ENCODE measurements at places on chromosomes 6 and 20. TPM values are rescaled to one million over a fixed set of nuclear protein-coding genes. Genes with fewer than 3 reads are reported as not detected.
A peak's percentile ranks its signal among the peaks of the same experiment; 100 is the strongest.

DNA sequence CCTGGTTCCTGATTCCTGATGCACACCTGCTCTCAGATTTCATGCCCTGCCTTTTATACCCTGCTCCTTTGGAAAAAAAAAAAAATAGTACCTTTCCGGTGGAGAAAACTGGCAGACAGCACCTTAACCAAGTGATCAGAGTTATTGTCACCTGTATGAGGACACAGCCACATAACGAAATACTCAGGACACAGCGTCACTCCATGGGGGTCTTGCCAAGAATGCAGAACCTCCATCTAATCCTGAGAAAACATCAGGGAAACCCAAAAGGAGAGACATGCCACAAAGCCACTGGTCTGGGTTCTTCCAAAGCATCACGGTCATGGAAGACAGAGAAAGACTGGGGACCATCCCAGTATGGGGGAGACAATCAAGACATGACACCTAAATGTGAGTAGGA lies 29.1 kb downstream of the BFSP1 start:
- H3K27me3 ChIP-seq, result no peaks in the 10 kb centered on the region
- no peak for DNase-seq
- no peak overlapping the region for H3K4me3 ChIP-seq

The ADGRF5 gene
- 0.07 TPM for total RNA-seq

The RSPH3 gene
- total RNA-seq, result 12.5 TPM

DNA sequence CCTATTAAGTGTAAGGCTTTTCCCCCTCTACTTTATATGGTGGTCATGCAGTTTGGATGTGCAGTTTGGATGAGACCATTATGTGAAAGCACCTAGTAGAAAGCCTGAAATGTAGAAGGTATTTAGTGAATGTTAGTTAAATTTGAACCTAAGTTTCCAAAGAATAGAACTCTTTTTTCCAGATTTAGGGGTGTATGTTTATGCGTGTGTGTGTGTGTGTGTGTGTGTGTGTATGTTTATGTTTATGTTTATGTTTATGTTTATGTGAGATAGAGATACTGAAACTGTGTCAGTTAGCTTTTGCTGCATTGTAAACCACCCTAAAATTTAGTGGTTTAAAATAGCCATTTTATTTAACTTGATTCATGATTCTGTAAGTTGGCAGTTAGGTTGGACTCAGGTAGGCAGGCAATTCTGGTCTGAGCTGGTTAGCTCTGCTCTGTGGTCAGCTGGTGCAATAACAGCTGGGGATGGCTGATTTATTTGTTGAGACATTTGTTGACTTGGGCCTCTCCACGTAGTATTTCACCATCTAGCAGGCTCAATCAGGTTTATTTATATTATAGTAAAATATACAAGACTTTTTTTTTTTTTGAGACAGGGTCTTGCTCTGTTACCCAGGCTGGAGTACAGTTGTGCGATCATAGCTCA lies 54.0 kb downstream of the STK4 start:
- DNase-seq, result no peak
- H3K27ac ChIP-seq, result no peak overlapping the region
- H3K36me3 ChIP-seq, result no peaks in the 10 kb centered on the region
- no peaks in the 10 kb centered on the region for H3K27me3 ChIP-seq

DNA sequence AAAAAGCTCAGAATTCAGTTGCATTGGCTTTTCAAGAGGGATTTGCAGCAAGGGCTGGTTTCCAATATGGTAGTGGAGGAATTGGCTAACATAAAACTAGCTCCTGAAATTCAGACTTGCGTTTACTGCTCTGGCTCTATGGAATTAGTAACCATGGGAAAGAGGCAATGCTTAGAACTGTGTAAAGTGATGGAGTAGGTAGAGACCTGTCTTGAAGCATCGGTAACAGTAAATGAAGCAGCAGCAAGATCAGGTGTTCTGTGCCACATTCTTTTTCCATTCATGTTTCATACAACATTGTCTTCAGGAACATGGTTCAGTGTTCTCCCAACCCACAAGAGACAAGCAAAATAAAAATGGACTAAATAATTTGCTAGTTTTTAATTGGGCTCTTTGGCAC lies 6.5 kb downstream of the IRF4 start:
- DNase-seq, result no peak
- H3K27ac ChIP-seq, result no peak overlapping the region
- peaks cover 9% of the 10 kb centered on the region for H3K4me1 ChIP-seq
- H3K27me3 ChIP-seq, result peaks cover 52% of the 10 kb centered on the region

- no peak overlapping the region for H3K4me3 ChIP-seq
- DNase-seq, result no peak
- no peaks in the 10 kb centered on the region for H3K27me3 ChIP-seq
- H3K27ac ChIP-seq, result no peak overlapping the region
These were observed 56.5 kb downstream of the HAO1 start for GRCh38 chr20:7883741-7884140.

DNA sequence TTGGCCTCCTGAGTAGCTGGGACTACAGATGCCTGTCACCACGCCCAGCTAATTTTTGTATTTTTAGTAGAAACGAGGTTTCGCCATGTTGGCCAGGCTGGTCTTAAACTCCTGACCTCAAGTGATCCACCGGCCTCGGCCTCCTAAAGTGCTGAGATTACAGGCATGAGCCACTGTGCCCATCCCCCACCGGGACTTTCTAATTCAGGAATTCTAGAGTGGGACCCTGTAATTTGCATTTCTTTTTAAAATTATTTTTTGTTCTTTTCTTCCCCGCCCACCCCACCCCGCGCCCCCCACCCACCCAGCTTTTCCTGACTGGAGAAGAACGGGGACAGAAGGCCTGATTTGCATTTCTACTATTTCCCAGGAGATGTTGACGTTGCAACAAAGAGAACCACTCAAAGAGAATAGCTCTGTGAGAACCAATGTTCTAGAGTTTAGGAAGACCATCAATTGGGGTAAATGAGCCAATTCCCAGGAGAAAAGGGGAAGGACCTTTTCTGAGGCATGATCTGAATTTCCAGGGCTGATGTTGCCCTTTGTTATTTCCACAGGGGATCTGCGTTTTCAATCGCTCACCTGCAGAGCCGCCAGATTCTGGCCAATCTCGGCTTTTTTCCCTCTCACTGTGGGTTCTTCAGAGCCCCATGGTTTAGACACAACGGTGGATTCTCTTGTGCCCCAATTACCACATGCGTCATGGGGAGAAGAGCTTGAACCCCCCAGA lies 33.2 kb upstream of the TFAP2C start:
- no peaks in the 10 kb centered on the region for H3K4me1 ChIP-seq
- no peak for DNase-seq
- H3K27ac ChIP-seq, result no peak overlapping the region
- H3K27me3 ChIP-seq, result no peaks in the 10 kb centered on the region
- peaks cover under 1% of the 10 kb centered on the region for H3K36me3 ChIP-seq
- H3K4me3 ChIP-seq, result no peak overlapping the region

DNA sequence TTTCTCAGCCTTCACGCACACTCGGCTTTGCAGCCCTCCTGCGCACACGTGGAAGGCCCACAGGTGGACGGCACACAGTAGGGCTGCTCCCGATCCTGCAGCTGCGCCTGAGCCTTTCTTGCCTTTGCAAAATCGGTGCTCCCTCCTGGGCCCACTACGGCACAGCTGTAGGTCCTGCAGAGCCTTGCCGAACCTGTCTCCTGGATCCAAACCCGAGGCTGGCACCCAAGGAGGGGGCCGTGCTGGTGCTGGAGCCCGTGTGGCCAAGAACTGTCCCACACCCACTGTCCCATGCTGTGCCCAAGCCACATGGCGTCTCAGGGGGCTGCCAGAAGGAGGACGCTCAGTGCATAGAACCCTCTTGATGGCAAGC lies 227.4 kb downstream of the TTLL2 start:
- no peaks in the 10 kb centered on the region for H3K36me3 ChIP-seq
- no peak for DNase-seq
- no peak overlapping the region for H3K4me3 ChIP-seq
- no peaks in the 10 kb centered on the region for H3K4me1 ChIP-seq
- H3K27me3 ChIP-seq, result peaks cover 15% of the 10 kb centered on the region

The PLCB4 gene
- 12.9 TPM for total RNA-seq

DNA sequence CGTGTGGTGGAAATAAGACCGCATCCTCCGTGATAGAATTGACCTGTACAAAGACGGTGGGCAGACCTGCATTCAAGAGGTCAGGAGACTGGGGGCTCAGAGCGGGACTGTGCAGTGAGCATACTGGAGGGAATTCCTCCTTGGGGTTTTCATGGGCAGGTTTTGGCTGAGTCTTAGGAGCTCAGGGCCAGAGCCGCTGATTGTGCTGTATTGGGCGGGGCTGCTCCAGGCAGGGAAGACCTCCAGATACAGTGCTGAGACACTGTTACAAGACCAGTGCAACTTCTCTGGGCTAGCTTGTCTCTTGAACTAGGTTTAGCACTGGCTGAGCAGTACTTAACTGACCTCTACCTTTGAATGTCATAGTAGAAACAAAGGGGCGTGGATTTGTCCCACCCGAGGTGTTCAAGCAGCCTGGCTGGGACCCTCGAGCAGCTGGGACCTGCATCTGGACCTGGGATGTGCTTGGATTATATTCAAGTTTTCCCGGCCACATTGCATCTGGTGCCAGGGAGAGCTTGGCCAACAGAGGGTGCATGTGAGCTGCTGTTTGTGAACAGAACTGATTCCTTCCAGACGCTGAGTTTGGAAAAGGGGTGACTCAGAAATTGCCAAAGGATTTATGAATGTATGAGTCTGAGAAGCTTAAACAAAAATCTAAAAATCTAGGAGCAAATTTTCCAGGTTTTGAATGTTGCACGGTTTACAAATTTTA lies 33.4 kb upstream of the SLC22A1 start:
- H3K36me3 ChIP-seq, result peaks cover 19% of the 10 kb centered on the region
- H3K27me3 ChIP-seq, result no peaks in the 10 kb centered on the region
- DNase-seq, result peak; percentile 56

- no peaks in the 10 kb centered on the region for H3K36me3 ChIP-seq
- no peak overlapping the region for H3K27ac ChIP-seq
- H3K27me3 ChIP-seq, result no peaks in the 10 kb centered on the region
These were observed 58.9 kb upstream of the TRAF3IP2 start for GRCh38 chr6:111664565-111665030.

GRCh38 chr20:8073024-8073832 lies 53.7 kb upstream of the TMX4 start:
- H3K27me3 ChIP-seq, result no peaks in the 10 kb centered on the region
- DNase-seq, result peak; percentile 30
- peak overlapping the region; percentile 74 for H3K27ac ChIP-seq
- no peak overlapping the region for H3K4me3 ChIP-seq

The MYB gene
- 3.1 TPM for total RNA-seq

The ZC3H12D gene
- total RNA-seq, result 0.20 TPM

DNA sequence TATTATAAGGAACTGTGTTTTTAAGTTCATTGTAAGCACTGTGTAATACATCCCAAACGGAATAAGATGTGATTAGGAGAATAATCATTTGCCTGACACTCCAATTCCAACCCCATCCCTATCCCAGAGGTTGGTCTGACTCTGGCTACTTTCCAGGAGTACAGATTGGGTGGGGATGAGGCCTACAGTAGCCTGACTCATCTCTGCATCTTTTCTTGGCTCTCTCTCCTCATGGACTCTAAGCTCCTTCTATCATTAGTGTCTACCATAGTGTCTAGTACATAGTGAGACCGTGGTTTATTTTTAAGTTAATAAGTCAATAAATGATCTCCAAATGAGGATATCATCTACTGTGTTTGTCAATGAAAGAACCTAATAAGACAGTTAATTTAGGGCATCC lies 92.2 kb upstream of the CNKSR3 start:
- no peak overlapping the region for H3K27ac ChIP-seq
- no peak overlapping the region for H3K4me3 ChIP-seq
- H3K27me3 ChIP-seq, result no peaks in the 10 kb centered on the region
- H3K36me3 ChIP-seq, result no peaks in the 10 kb centered on the region
- peaks cover 7% of the 10 kb centered on the region for H3K4me1 ChIP-seq

DNA sequence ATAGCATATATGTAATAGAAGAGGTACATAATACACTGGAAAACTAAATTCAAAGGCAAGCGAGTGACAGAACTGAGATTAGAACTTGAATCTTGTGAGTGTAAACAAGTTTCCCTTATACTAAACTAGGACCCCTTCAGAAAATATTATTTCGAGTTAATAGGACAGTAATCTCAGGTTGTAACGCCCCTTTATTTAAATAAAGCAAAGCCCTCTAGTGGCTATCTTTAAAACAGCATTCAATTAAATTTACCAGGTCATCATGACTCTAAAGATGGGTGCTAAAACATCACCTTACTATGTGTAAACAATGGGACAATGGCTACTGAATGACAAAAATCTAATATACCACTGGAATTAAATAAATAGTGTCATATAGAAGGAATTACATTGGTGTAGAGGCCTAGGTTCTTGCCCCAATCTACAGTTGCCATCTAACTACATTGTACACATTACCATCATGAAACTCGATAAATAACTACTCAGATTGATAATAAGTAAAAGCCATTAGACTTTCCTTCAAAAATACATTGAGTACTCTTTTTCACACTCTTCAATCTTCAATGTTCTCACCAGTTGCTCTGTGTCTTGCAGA lies 255.4 kb upstream of the IRAK1BP1 start:
- H3K36me3 ChIP-seq, result peaks cover 4% of the 10 kb centered on the region
- no peaks in the 10 kb centered on the region for H3K27me3 ChIP-seq
- H3K4me1 ChIP-seq, result peaks cover 41% of the 10 kb centered on the region
- no peak for DNase-seq

The BMP7 gene
- not detected for total RNA-seq

DNA sequence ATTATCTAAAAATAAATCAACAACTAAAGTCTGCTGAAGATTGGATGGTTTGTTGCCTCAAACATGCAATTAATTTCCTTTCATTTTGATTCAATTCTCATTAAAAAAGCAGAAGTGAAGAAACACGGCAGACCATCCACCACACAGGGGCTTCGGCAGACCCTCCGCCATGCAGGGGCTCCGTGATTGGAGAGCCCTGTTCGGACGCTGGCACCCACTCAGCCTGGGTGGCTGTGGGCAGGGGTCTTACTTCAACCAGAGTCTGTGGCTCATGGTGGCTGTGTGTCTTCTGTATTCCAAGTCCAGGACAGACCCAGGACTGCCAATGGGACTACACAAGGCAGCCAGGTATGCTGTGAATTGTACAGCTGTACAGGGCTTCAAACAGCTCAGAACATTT lies 86.9 kb upstream of the FRMD1 start:
- peaks cover 33% of the 10 kb centered on the region for H3K27me3 ChIP-seq
- no peak overlapping the region for H3K27ac ChIP-seq
- peaks cover 12% of the 10 kb centered on the region for H3K4me1 ChIP-seq

GRCh38 chr20:63518946-63519667 lies 1.5 kb upstream of the PPDPF start:
- peaks cover 8% of the 10 kb centered on the region for H3K4me1 ChIP-seq
- H3K27ac ChIP-seq, result peak overlapping the region; percentile 89
- no peaks in the 10 kb centered on the region for H3K27me3 ChIP-seq
- peak; percentile 1 for DNase-seq
- H3K4me3 ChIP-seq, result peak overlapping the region; percentile 95
- peaks cover 61% of the 10 kb centered on the region for H3K36me3 ChIP-seq

Data from Calu3 (cell line).